ENCODE measurements at places on chromosomes 16 and 17.
A peak's percentile ranks its signal among the peaks of the same experiment; 100 is the strongest.

DNA sequence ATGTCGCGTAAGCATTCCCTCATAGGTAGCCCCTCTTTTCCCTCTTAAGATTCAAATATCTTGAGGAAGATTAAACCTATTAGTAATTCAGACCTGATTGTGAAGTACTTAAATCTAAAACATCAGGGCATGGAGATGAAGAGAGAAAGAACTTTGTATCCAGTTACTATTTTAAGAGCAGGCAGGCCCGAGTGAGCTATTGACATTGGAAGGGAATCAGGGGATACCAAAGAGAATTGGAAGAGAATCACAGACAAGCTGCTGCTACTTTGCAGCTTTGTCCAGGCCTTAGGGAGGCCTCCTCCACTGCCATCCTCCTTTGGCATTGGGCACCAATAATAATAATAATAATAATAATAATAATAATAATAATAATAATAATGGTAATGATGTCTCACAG lies 170.5 kb downstream of the MRTFB start:
- DNase-seq, result no peak

DNA sequence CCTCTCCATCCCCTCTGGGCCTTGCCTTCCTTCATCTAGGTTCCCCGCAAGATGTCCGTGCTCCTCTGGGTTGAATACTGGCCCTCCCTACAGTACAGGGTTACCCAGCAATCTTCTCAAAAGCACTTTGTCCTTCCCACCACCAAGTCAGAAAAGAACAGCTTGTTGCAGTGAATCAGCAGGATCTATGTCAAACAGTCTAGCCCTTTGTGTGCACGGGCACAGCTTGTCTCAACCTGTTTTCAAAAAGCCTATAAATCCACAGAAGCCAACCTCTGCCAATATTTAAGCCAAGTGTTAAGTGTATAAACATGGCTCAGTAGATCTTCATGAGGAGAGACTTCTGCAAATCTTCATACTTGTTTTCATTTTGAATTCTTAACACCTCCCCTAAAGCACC lies 25.2 kb downstream of the C17orf67 start:
- DNase-seq, result no peak

- DNase-seq, result peak; percentile 21
These were observed 42.8 kb upstream of the ZC3H18 start for GRCh38 chr16:88527186-88527936.

DNA sequence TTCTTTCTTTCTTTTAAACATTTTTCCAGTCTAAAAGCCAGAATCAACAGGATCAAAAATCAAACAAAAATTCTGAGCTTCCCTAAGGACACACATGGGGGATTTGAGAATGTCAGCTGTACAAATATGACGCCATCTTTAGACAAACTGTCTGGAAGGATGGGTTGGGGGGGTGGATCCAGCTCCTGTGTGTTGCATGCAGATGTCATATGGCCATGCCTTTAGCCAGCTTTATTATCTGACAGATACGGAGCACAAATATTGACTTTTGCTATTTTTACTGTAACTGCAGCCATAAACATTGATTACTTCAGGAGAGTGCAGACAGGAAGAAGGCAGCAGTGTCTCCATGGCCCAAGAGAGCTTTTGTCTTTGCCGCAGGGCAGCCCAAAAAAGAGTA lies 279.4 kb upstream of the ELAC2 start:
- DNase-seq, result no peak

GRCh38 chr17:1764284-1764683 lies 2.4 kb downstream of the SERPINF1 start:
- peak; percentile 92 for DNase-seq

- peak; percentile 56 for DNase-seq
These were observed 32.0 kb downstream of the SCPEP1 start for GRCh38 chr17:57009737-57010445.

DNA sequence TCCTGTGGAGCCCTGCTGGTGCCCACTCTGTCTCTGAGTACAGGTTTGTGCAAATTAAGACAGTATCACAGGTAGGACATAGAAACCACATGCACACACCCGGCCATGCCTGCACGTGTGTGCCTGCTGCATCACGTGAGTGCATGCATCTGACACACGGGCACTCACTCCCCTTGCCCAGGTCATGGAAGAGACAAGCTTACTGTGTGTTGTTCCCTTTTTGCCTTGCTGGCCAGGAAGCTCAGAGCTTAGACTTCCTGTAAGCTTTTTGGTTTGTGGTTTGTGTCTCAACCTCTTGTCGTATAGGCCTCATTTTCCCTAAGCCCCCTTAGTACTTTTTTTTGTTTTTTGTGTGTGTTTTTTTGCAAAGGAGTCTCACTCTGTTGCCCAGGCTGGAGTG lies 25.0 kb downstream of the ZNF469 start:
- no peak for DNase-seq

GRCh38 chr16:78122774-78123315 lies 23.4 kb downstream of the WWOX start:
- peak; percentile 30 for DNase-seq

- DNase-seq, result peak; percentile 76
These were observed 8.0 kb upstream of the FASN start for GRCh38 chr17:82105882-82106687.

- DNase-seq, result no peak
These were observed 270.8 kb upstream of the CDH5 start for GRCh38 chr16:66095676-66096075.

- no peak for DNase-seq
These were observed 153.5 kb upstream of the CDC42EP4 start for GRCh38 chr17:73465130-73465952.

GRCh38 chr16:19844945-19845641 lies 39.6 kb downstream of the GPRC5B start:
- no peak for DNase-seq

GRCh38 chr17:1229349-1229899 lies 40.8 kb upstream of the BHLHA9 start:
- DNase-seq, result no peak

- DNase-seq, result no peak
These were observed 8.4 kb upstream of the PCTP start for GRCh38 chr17:55742272-55743102.

DNA sequence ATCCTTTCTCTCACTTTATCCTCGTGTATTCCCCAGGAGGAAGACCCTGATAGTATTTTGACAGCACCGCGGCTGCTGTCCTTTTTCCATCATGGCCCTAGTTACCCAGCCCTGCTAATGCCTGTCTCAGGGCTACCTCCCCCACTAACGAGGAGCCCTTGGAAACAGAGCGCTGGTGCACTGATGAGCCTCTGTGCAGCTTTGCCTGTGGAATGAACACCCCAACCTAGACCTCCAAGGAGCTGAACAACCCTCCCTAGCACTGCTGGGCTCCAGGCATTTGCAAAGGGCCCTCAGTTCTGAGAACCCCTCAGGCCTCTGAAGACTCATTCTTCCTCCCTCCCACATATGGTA lies 23.3 kb upstream of the CCL1 start:
- no peak for DNase-seq

GRCh38 chr17:79666111-79666510 lies 55.3 kb upstream of the RBFOX3 start:
- no peak for DNase-seq

DNA sequence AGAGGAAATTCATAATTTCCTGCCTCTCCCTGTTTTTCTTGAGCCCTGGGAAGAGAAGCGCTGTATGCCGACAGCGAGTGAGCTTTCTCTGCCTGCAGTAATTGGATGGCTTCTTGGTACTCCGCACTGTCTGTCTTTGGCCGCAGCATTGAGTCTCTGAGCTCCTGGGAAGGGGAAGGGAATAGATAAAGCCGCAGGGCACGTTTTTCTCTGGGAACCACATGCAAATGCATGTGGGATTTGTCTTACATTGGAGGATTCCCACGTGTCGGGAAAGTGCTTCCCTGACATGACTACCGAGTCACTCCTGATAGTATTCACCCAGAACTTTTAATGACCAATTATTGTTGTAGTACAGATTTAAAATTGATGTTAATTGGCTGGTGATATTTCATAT lies 385.9 kb downstream of the CPPED1 start:
- no peak for DNase-seq

- DNase-seq, result no peak
These were observed 5.9 kb downstream of the ADAD2 start for GRCh38 chr16:84196727-84197394.

DNA sequence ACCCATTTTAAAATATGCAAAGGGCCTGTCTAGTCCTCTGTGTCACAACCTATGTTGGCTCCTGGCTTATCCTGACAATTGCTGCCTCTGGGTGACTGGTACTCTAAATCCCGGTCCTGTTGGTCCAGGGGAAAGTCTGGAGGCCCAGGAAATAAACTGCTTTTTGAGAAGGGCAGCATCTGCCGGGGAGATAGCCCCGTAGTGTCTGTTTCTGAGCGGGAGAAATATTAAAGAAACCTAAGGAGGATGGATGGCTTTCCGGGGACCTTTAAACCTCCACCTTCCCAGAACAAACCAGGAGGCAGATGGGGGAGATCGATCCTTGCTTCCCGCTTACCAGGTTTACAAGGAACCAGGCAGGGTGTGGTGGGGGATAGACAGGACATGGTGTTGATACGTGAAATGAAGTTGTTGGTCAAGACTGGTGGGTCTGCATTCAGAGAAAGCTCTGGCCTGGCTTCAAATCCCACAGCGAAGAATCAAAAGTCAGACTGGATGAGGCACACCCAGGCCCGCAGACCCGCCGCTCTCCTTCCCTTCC lies 3.8 kb downstream of the HOXB2 start:
- no peak for DNase-seq

All from DND-41 (cell line).